ENCODE measurements at places on chromosomes 3 and 15.

DNA sequence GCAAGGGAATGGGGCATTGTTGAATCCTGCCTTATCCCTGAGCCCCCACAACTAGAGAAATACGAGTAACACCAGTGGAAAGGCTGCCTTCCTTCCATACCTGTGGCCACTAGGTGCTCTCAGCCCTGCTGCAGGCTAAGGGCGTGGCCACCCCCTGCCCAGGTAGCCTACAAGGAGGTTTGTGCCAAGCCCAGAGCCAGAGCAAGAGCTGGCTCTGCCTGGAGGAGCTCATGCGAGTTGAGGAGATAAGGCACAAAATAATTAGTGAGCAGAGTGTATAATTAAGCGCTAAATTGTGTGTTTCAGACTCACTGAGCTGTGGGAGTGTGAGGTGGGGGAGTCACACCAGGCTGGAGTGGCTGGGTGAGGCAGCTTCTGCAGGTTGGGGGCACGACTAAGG lies 49.2 kb downstream of the TPRA1 start:
- DNase-seq: no peak

GRCh38 chr3:182108371-182108770 lies 396.6 kb downstream of the SOX2 start:
- no peak for DNase-seq

DNA sequence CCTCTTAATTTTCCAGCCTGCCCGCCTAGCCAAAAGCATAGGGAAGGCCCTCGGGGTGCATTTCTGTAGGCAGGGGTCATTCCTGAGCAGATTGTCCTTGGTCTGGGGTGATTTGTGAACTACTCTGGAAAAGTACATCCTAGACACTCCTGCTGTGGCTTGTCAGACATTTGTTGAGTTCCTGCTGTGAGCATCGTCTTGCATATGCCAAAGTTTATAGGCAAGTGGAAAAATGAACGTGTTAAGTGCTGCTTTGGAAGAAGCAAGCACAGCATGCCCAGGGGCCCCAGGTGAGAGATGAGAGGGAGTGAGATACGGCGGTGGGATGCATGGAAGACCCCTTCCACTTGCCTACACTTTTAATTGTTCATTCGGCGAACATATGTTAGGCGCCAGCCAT lies 237.7 kb upstream of the ST8SIA2 start:
- no peak for DNase-seq

GRCh38 chr3:112561484-112561733 lies 353 bp downstream of the ATG3 start:
- no peak for DNase-seq

- DNase-seq: peak; percentile 73
These were observed 51.8 kb downstream of the RGMA start for GRCh38 chr15:93036951-93037819.

GRCh38 chr3:10716964-10717363 lies 99.1 kb upstream of the SLC6A11 start:
- DNase-seq: no peak

- DNase-seq: no peak
These were observed 23.9 kb upstream of the PLSCR2 start for GRCh38 chr3:146493221-146493620.

DNA sequence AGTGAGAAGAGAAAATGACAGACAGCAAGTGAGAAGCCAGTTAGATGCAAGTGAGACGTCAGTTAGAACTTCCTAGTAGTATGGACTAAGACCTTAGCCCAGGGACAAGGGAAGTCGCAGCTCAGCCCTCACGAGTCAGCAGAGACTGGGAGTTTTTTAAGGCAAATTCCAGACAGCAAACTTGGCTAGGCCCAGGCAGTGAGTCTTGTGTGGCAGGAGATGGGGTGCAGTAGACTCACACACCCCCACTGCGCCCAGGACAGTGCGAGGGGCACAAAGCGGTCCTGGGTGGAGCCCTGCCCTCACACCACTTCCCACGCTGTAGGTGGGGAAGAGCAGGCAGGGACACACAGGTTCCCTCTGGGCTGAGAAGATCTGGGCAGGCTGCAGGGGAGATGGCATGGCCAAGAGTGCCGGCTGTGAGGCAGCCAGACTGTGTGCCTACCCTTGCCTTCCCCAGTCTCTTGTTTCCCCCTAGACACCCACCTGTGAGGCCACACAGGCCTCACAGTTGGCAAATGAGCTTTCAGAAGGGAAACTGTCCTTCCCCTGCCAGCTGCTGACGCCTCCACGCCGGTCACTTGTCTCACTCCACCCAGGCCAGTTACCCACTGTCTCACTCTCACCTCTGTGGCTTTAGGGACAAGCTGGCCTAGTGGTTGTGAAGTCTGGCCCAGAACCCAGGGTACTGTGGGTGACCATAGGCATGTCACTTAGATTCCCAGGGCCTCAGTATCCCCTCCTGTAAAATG lies 13.7 kb upstream of the PRKCD start:
- no peak for DNase-seq

DNA sequence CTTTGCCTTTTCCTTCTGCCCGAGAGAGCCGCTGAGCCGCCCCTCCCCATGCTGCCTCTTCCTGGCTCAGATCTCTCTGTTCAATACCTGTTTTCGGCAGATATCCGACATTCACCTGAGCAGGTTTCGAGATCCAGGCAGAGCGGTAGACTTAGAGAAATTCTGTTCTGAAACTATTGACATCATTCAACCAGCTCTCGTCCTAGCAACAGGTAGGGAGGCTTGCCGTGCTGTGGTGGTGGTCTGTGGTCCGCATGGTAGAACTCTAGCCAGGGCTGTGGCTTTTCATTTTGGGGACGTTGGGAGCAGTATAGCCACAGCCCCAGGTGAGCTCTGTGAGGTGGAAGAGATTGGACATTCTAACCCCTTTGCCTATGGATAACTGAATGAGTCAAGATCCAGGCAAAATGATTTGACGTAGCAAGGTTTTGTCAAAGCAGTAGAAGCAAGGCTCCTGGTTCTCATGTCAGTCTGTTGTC lies 810 bp downstream of the TMEM62 start:
- no peak for DNase-seq

GRCh38 chr3:66469220-66469640 lies 31.6 kb downstream of the LRIG1 start:
- no peak for DNase-seq

- no peak for DNase-seq
These were observed 41.7 kb upstream of the ANP32A start for GRCh38 chr15:68862415-68862814.

- no peak for DNase-seq
These were observed 125.9 kb upstream of the SMAD3 start for GRCh38 chr15:66939451-66940023.

DNA sequence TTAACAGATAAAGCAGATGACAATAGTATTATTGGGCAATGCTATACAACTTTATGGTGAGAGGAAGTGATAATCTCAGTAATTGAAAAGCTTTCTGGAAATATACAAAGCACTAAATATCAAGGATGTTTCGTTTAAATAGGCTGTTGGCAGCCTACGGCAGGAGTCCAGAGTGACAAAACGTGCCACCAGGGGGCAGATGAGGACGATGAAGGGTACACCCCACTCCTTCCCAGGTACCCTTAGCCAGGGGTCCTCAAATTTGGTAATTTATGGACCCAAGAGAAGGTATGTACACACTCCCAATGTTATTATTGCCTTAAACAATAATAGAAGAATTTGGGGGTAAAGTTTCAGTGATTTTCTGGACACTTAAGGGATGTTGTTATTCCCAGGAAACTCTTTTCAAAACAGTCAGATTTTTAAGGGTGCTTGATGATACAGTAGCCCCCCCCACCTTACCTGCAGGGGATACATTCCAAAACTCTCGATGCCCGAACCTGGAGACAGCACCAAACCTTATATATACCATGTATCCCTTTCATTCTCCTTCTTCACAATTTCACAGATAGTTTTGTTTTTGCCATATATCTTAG lies 1.4 kb upstream of the MAGEL2 start:
- DNase-seq: no peak

DNA sequence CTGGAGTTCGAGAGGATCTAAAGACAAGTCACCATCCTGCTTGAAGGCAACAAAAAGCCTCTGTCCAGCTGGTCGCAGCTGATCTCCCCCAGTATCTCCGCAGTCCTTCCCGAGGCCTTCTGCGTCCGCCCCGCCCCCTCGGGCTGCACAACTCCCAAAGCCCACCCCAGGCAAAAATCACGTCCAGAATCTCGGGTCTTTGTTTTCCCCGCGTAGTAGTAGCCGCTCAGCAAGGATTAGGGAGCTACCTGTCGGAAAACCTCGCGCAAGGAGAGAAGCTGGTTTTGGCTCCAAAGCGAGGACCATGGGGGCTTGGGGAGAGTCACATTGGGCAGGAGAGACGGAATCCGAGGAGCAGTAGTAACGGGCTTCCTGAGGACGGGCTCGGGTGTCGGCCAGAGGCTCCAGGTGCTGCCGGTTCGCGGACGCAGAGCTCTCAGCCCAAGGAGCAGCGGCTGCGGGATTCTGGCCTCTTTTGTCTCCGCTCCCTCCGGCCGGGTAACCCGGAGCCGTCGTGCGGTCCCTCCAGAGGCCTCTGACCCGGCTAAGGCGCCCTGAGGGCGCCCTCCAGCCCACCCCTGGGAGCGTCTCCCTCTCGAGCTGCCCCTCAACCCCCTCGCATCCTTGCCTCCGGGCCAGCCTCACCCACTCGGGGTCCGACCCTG lies 401 bp downstream of the ZSCAN29 start:
- no peak for DNase-seq

DNA sequence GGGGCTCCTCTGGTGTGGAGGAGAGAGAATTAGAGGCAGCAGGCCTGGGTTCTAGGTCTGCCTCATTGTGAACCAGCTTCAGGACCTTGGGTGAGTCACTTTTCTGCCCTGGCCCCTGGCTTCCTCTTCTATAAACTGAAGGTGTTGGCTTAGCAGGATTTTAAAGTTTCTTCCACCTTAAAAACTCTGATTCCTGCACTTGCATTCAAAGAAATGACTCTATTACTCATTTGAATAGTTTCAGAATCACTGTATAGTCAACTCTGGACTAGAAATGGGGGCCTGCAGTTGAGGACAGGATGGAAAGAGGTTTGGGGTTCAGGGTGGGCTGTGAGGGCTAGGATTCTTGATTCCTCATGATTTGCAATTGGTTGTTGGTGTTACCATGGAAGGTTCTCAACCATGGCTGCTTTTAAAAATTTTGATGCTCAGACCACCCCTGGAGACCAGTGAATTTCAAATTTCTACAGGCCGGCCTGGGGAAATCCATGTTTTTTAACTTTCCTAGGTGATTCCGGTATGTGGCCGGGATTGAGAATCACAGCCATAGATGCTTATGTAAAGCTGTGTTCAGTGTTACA lies 19.9 kb downstream of the SMAD3 start:
- DNase-seq: no peak

DNA sequence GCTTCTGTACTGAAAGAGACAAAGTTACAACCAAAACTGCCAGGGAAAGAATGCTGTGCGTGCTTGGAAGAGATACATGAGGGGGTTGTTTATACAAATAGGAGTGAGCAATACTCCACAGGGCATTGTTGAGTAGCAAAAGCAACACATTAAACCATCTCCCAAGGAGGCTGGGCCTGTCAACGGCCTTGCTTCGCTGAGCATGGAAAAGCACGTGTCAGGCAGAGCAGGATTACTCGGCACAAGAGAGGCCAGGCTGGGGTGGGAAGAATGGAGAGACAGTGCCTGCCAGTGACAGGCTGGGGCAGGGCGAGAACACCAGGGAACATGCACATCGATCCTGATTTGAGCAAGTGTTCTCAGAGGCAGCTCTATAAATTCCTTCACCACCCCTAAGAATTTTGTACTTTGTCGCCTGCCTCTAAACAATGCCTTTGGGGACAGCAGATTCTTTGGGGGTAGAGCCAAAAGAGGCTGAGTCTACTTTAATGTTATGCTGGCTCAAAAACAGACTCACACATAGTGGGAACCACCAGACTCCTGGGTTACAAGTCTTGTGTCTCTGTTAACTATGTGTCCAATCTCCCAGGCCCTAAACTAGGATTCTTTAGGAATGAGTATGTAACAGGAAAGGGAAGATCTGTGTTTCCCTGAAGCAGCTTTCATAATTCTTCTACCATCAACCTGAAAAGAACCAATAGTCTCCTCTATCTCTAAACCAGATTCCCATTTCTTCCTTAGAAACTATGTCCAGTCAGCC lies 67.2 kb downstream of the LIPC start:
- DNase-seq: no peak

GRCh38 chr15:74208901-74209559 lies 6.4 kb upstream of the STRA6 start:
- no peak for DNase-seq

DNA sequence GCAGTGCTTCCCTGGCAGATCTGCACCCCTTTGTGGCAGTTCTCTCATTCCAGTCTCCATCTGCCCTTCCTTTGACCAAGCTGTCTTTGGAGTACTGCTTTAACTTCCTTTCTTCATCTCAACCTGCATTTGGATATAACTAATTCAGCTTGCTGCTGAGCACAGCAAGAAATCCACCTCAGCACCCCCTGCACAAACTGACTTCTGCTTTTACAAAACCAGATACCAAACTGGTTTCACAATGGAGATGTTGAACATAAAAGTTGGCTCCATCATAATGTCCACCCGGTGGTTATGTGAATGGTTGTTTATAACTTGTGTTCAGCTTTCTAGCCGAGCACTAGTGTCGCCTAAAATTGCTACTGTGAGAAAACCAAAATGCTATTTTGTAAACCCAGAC lies 341.1 kb upstream of the SEMA6D start:
- no peak for DNase-seq

Data from NCI-H1694 treated with DMSO at 0.1 percent for 48 hours (cell line).